T-helper 17 cell (primary cell): ENCODE measurements at places on chromosomes 12 and 14. TPM values are rescaled to one million over a fixed set of nuclear protein-coding genes. Genes with fewer than 3 reads are reported as not detected.

Gene PMEL
- not detected for total RNA-seq

Gene OR6C2
- not detected for total RNA-seq

Gene APOLD1
- total RNA-seq: 3.1 TPM

Gene CACNA2D4
- 25.2 TPM for total RNA-seq

Gene PRPH
- total RNA-seq: not detected

Gene CISTR
- not detected for total RNA-seq
